Lower lobe of right lung (tissue), 2 donors: ENCODE measurements at places on chromosomes 1 and 21. TPM values are rescaled to one million over a fixed set of nuclear protein-coding genes. Genes with fewer than 3 reads are reported as not detected.

DNA sequence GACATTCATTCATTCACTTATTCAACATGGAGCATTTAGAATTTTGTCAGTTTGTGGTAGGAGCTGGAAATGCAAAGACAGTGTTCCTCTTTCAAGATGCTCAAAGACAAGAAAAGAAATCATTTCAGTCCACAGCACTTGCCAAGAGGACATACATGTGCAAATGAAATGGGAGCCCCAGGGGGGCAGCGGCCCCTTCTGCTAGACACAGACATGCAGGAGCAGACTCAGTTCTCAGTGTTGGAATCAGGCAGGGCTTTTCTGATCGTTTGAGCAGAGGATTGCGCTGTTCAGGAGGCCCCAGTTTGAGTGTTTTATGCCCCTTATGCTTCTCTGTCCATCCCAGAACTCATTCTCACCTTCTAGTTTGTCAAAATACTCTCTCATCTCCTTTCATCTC, 35.6 kb upstream of the VASH2 start:
- no peak for DNase-seq

GRCh38 chr1:211713231-211713630, 37.8 kb upstream of the NEK2 start:
- no peak for DNase-seq

GRCh38 chr1:89843273-89844130, 22.7 kb downstream of the LRRC8D start:
- peak; percentile 79 for DNase-seq

- no peak for DNase-seq
These were observed 42.3 kb upstream of the KCNK2 start for GRCh38 chr1:215040190-215040589.

- peak; percentile 56 for DNase-seq
These were observed 57.8 kb downstream of the RUNX3 start for GRCh38 chr1:24872061-24872850.

DNA sequence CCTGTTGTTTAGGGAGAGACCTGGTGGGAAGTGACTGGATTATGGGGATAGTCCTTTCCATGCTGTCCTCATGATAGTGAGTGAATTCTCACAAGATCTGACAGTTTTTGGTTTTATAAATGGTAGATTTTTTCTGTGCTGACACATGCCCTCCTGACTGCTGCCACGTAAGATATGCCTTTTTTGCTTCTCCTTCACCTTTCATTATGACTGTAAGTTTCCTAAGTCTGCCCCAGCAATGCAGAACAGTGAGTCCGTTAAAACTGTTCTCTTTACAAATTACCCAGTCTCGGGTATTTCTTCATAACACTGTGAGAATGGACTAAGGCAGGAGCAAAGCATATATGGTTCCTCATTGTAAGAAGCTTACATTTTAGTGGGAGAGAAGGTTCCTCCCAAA, 1727.2 kb downstream of the NCAM2 start:
- DNase-seq, result no peak

DNA sequence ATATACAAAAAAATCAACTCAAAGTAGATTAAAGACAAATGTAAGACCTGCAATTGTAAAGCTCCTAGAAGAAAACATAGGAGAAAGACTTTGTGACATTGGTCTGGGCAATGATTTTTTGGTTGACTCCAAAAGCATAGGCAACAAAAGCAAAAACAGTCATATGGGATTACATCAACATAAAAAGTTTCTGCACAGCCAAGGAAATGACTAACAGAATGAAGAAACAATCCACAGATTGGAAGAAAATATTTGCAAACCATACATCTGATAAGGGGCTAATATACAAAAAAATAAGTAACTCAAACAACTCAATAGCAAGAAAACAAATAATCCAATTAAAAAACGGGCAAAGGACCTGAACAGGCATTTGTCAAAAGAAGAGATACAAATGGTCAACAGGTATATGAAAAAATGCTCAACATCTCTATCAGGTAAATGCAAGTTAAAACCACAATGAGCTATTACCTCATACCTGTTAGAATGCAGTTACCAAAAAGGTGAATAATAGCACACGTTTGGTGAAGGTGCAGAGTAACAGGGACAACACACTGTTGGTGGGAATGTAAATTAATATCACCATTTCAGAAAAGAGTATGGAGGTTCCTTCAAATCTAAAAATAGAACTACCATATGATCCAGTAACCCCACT, 173.7 kb upstream of the COA6 start:
- no peak for DNase-seq

DNA sequence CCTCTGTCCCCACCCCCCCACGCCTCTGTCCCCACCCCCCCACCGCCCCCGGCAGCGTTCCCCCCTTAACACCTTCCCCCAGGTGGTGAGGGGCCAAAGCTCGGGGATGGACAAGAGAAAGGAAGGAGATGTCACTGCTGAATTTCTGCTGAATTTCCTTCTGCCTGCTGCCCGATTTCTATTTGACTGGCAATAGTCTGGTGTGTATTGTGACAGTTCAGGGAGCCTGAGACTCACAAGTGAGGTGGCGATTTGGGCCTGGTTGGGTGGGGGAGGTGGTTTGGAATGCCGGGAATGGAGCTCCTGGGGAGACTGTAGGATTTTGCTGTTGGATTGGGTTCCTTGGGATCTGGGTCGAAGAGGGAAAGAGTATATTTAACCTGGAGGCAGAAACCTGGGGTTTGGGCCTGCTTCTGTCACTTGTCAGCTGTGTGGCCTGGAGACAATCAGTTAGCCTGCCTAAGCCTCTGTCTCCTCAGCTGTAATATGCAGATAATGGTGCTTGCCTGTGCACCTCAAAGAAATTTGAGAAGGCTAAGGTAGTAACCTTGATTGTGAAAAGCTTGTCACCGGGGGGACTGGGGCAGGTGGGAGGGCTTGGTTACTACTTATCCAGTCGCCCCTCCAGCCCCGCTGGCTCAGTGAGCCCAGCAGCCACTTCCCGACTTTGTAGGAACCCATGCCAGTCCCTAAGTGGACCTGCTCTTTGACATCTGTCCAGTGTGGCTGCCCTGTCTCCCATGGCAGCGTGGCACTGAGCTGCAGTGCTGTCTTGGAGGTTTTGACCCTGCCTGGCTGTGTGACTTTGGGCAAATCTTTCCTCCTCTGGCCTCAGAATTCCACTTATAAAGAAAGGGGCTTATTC, 7.7 kb upstream of the LMNA start:
- no peak for DNase-seq

DNA sequence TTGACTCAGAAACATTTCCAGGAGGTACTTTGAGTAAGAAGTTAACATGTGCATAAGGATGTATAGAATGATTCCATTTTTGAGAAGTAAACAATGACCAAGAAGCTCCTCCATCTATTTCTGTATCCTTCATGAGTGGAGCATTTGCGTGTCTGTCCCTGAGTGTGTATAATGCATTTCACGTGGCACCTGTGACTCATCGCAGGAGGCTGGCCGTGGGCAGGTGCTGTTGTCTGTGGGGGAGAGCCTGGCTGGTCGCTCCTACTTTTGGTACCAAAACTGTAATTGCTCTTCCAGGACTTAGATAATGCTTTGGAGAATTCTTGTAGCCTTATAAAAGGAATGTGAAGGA, 16.5 kb downstream of the SLC37A1 start:
- DNase-seq, result no peak

AKR7A3 gene
- 0.30 TPM for total RNA-seq

LRRC8C gene
- total RNA-seq, result 13.0 TPM

- DNase-seq, result no peak
These were observed 21.3 kb upstream of the MAGI3 start for GRCh38 chr1:113369040-113369439.

DNA sequence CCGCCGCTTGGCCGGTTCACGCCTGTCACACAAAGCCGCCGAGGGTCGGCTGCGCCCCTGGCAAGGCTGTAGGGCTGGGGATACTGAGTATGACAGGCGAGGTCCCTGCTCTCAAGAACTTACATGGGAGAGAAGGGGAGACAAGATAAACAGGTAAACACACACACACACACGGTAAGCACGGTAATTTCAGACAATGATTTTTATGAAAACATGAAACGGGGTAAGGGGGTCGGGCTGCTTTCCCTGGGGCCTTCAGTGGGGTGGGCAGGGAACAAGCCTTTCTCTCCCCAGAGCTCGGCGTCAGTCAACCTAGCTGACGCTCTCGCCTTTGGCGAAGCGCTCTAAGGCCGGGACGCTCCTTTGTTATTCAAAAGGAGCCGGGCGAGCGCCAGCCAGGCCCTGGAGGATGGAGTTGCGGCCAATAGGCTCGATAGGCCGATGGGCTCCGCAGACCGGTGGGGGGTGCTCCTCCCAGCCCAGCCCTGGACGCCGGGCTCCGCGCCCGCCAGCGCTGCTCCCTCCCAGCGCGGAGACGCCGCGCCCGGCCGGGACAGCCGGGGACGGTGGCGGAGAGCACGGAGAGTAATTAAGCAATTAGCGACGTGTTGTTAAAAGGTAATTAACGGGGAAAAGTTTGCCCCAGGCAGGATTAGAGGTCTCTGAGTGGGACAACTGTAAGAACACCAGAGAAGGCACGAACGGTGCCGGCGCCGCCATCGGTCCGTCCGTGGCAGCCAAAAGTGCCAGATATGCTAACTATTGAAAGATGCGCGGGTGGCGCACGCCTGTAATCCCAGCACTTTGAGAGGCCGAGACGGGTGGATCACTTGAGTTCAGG, 950 bp upstream of the INKA2 start:
- DNase-seq, result peak; percentile 71

CDK18 gene
- 36.6 TPM for total RNA-seq

CNIH3 gene
- total RNA-seq, result 2.1 TPM

OR10J5 gene
- not detected for total RNA-seq

- DNase-seq, result no peak
These were observed 7.0 kb downstream of the S100B start for GRCh38 chr21:46597896-46598343.

GRCh38 chr1:235865565-235866204, 1.0 kb downstream of the LYST start:
- DNase-seq, result no peak

GRCh38 chr1:167092653-167093052, 1.2 kb upstream of the STYXL2 start:
- DNase-seq, result no peak

LCE2C gene
- total RNA-seq, result not detected

- DNase-seq, result no peak
These were observed 13.9 kb upstream of the WDR26 start for GRCh38 chr1:224448453-224449017.

AQP10 gene
- 0.47 TPM for total RNA-seq

GRCh38 chr1:51000651-51001050, 30.6 kb downstream of the CDKN2C start:
- no peak for DNase-seq

DNA sequence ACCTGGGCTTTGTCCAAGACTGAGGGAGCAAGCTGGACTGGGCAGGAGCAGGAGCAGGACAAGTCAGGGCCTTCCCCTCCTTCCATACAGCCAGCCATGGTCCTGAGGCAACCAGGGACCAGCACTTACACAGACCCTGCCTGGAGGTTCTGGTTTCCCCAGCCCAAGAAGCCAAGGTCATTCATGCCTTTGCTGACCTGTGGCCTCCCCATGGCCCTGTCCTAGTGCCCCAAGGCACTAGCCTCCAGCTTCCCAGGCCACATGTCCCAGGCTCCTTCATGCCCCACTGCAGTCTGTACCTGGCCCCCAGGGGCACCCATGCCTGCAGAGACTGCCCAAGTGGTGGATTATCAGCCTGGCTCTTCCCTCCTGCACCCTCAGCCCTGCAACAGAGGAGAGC, 243.9 kb downstream of the TOMM20 start:
- DNase-seq, result no peak

DNA sequence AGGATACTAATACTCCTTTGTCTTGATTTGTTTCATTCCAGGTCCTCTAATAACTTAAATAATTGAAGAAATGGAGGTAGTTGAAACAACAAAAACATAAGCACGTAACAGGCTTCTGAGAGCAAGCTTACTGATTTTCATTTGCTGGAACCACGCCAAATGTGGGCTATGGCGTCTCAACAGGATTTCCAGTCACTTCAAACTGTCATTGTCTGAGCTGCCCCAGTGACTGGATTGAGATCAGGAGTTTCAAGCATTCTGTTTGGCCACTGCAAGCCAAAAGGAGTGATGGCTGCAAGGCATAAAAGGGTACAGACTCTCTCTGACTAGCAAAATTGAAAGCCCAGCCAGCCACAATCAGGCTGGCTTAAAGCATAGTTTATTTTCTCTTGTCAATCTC, 289.9 kb downstream of the DPYD start:
- no peak for DNase-seq

DNA sequence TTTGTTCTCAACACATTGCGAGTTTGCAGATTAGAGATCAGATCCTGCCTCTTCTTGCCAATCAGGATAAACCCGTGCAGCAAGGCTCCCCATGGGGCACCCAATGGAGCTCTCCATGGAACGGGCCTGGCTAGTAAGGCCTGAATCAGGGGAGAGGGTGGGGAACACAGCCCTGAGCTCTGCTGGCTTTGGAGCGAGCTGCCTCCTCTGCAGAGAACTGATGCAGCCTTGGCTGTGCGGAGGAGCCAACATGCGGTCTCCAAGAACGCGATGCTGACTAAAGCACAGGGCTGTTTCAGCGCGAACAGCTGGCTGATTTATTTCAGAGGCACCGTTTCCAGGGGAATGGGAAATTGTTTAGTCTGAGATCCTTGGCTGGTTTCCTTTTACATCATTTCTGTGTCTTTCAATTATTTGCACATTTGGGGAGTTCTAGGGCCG, 139.7 kb downstream of the TSEN15 start:
- no peak for DNase-seq

GRCh38 chr1:115179397-115180079, 90.2 kb upstream of the TSPAN2 start:
- DNase-seq, result no peak

DNA sequence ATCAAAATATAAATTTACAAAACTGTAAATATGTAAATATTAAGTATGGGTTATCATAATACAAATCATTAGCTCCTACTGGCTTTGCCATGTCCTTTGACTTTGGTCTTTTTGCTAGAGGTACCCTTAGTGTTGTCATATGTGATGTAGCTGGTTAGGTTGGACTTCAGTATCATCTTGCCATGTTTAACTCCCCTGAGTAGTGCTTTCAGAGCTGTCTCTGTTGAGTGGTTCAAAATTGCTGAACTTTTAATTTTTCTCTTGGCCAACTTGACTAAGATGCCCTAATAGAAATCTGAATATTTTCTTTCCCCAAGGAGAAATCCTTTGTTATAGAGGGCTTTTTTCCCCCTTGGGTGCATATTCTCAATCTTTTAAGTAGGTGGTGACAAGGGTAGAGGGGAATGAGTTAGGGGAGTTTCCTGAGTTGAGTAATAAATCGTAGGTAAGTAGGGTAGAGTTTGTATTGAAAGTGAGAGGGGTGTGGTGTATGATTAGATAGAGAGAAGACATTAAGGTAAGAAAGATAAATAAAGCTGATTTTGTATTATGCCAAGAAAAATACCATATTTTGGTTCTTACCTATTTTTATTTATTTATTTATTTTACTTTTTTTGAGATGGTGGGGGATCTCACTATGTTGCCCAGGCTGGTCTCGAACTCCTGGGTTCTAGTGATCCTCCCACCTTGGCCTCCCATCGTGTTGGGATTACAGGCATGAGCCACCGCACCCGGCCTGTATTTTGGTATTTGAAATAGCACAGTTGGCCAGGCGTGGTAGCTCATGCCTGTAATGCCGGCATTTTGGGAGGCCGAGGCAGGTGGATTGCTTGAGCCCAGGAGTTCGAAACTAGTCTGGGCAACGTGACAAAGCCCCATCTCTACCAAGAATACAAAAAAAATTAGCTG, 21.8 kb downstream of the RPRD2 start:
- DNase-seq, result no peak
